Tibial nerve (tissue), 4 donors: ENCODE measurements at places on chromosomes 6 and 20.
A peak's percentile ranks its signal among the peaks of the same experiment; 100 is the strongest.

GRCh38 chr6:55069132-55069781 is 105.1 kb upstream of the HCRTR2 start:
- no peak for DNase-seq

GRCh38 chr6:109242029-109242428 is 140.2 kb downstream of the CD164 start:
- DNase-seq, result no peak

- DNase-seq, result no peak
Measured at GRCh38 chr6:5497896-5498578, 236.7 kb downstream of the FARS2 start.

DNA sequence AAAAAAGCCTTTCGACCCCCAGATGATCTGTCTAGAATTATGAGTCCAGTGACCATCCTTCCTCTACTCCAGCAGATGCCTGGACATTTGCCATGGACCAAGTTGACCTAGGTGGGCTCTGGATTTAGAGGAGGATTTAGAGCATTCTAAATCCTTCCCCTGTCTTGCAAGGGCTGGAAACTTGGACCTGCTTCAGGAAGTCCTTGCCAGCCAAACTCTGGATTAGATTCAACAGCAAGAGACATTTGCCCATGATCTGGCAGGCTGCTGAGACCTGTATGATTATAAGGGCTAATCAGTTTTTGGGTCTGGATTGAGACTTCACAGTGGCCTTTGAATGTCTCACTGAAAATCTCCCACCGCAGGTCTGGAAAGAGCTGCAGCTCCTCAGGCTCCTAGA is 13.1 kb upstream of the HDGFL1 start:
- no peak for DNase-seq

DNA sequence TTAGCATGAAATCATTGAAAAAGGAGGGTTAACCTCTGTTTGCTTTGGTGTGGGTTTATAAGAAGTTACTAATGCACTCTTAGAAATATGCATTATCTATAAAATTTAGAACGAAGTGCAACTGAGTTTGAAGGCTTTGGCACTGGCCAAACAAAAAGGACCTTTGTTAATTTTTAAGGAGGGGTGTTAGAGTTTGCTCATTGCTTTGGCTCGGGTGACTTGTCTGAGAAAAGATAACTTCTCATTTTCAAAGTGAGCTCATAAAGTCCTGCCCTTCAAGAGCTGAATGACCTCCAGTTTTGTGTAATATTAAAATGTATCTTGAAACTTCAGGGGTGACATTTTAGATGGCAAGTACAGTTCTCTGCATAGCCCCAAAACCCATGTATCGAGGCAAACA is 25.9 kb downstream of the NEDD9 start:
- no peak for DNase-seq

GRCh38 chr6:156778454-156779205 is 1.5 kb downstream of the ARID1B start:
- DNase-seq, result peak; percentile 23

GRCh38 chr6:147507162-147508041 is 1.1 kb upstream of the SAMD5 start:
- DNase-seq, result no peak

DNA sequence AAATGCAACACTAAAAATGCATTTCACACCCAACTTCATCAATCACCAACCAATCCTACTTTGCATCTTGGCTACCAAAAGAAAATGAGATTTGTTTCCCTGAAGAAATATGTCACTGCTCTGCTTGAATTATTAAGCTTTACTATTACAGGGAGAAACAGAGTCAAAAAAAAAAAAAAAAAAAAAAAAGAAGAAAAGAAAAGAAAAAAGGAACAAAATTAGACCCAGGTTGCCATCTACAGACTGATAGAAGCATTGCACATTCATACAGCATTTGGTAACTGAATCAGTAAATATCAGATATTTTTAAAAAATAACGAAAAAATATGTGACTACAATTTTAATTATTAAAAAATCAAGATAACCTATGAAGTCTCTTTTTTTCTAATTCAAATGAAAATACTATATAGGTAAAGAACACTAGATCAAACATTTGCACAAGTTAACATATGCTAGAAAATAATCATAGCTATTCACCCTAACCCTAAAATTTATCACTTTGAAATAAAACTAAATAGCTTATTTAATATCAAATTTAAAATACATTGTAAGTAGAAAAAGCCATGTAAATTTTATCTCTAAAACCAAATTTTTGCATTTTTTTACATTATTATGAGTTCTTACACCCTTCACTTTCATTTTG is 83.3 kb downstream of the DCDC2 start:
- no peak for DNase-seq

- DNase-seq, result no peak
Measured at GRCh38 chr6:5256952-5257351, 3.8 kb downstream of the LYRM4 start.
